ENCODE measurements at places on chromosomes 4 and X. TPM values are rescaled to one million over a fixed set of nuclear protein-coding genes. Genes with fewer than 3 reads are reported as not detected.
A peak's percentile ranks its signal among the peaks of the same experiment; 100 is the strongest.

DOCK11 gene
- total RNA-seq = 5.2 TPM

STBD1 gene
- 25.3 TPM for total RNA-seq

NMU gene
- total RNA-seq = 0.47 TPM

NXF2 gene
- not detected for total RNA-seq

GRCh38 chrX:39159921-39160507 lies 358.8 kb downstream of the MID1IP1 start:
- no peaks in the 10 kb centered on the region for H3K36me3 ChIP-seq
- H3K4me1 ChIP-seq = no peaks in the 10 kb centered on the region
- H3K27ac ChIP-seq = no peak overlapping the region
- no peaks in the 10 kb centered on the region for H3K27me3 ChIP-seq
- DNase-seq = no peak

DNA sequence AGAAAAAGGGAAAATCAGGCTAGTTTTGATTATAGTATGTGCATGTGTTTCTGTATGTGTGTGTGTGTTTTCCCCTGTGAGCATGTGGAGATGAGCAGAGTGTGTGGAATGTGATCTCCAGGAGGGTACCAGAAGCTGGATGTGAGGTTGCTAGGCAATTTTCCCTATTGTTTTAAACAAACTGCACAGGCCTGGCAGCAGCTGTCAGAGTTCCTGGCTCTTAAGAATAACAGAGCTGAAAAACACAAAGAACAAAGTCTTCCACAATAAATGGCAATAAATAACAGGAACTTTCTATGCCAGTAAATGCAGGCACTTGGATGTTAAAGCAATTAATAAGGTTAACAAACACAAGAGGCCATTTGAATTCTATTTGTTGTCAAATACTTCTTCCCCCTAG lies 344.6 kb upstream of the CTSO start:
- H3K27me3 ChIP-seq = no peaks in the 10 kb centered on the region
- peaks cover 25% of the 10 kb centered on the region for H3K4me1 ChIP-seq
- peak overlapping the region; percentile 11 for H3K27ac ChIP-seq
- H3K36me3 ChIP-seq = no peaks in the 10 kb centered on the region
- no peak for DNase-seq
- no peak overlapping the region for H3K4me3 ChIP-seq

GRCh38 chr4:186771624-186772023 lies 48.0 kb upstream of the FAT1 start:
- H3K27me3 ChIP-seq = no peaks in the 10 kb centered on the region
- H3K27ac ChIP-seq = no peak overlapping the region
- DNase-seq = no peak
- H3K4me3 ChIP-seq = no peak overlapping the region

DNA sequence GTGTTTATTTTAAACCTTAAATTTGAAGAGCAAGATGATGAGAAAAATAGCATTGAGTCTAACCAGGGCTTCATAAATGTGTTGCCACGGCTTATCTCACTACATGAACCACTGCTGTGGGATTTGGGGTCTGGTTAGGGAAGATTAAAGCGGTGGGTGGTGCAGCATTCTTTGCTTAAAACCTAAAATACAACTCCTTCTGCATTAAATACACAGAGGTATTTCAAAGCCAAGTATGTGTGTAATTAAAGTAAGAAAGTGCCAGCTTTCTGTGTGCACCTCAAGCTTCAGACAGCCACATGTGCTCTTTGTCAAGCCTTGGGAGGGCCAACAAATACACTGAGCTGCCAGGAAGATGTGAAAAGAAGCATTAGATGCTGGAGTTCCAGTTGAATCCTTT lies 128.0 kb downstream of the CPE start:
- no peak overlapping the region for H3K27ac ChIP-seq
- H3K36me3 ChIP-seq = no peaks in the 10 kb centered on the region
- no peak overlapping the region for H3K4me3 ChIP-seq
- no peaks in the 10 kb centered on the region for H3K27me3 ChIP-seq
- DNase-seq = no peak
- H3K4me1 ChIP-seq = no peaks in the 10 kb centered on the region

- peak overlapping the region; percentile 59 for H3K4me3 ChIP-seq
- peak overlapping the region; percentile 94 for H3K27ac ChIP-seq
- peaks cover 6% of the 10 kb centered on the region for H3K36me3 ChIP-seq
Measured at GRCh38 chr4:23888421-23889319, 1.2 kb downstream of the PPARGC1A start.

DNA sequence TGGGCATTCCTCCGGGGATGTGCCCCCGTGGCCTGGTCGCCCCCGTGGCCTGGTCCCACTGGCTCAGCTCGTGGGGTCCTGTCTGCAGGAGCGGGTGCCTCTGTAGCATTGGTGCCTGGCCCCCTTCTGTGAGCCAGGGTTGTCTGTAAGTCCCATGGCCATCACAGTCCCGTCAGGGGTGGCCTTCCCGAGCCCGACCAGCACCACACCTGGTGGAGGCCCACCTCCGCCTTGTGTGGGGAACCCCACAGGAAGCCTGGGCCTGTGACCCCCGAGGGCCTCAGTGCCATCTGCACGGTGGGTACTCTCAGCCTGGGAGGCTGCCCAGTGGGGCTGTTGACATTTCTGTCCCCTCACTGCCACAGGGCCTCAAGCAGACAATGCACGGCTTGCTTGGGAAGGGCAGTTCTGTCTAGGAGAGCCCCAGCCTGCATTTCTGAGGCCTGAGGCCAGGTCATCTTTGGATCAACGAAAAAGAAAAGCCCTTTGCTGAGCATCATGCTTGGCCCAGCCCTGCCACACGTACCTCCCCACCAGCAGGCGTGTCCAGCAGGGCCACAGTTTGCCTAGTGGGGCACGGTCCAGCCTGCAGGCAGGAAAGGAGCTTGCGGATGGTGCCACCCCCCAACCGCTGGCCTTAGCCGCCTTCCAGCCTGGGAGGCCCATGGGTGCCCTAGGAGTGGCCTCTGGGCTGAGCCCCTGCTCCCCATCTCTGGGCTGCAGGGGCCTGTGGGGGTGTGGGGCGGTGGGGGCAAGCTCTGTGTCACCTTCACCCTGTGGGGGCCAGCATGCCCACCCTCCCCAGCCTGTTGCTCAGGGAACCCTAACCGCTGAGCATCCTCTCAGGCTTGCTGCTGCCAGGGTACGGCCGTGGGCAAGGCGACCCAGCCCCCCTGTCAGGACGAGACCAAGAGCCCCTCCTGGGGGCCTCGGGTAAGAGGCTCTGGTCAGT lies 23.2 kb downstream of the NKX1-1 start:
- no peak overlapping the region for H3K27ac ChIP-seq
- H3K27me3 ChIP-seq = no peaks in the 10 kb centered on the region
- no peak overlapping the region for H3K4me3 ChIP-seq
- peaks cover 20% of the 10 kb centered on the region for H3K36me3 ChIP-seq
- no peaks in the 10 kb centered on the region for H3K4me1 ChIP-seq
- no peak for DNase-seq

GRCh38 chr4:100489305-100489704 lies 28.5 kb downstream of the EMCN start:
- no peaks in the 10 kb centered on the region for H3K27me3 ChIP-seq
- H3K27ac ChIP-seq = no peak overlapping the region
- H3K36me3 ChIP-seq = no peaks in the 10 kb centered on the region
- no peaks in the 10 kb centered on the region for H3K4me1 ChIP-seq
- no peak for DNase-seq

DNA sequence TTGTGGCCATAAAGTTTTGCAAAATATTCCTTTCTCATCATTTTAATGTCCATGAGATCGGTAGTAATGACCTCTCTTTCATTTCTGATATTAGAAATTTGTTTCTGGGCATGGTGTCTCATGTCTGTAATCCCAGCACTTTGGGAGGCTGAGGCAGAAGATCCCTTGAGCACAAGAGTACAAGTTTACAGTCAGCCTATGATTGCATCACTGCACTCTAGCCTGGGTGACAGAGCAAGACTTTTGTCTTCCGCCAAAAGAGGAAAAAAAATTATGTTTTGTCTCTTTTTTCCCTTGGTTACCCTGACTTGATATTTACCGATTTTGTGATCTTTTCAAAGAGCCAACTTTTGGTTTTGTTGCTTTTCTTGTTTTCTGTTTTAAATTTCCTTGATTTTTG lies 10.8 kb upstream of the NKAP start:
- H3K27ac ChIP-seq = no peak overlapping the region
- H3K36me3 ChIP-seq = no peaks in the 10 kb centered on the region
- no peaks in the 10 kb centered on the region for H3K27me3 ChIP-seq
- DNase-seq = no peak

- no peaks in the 10 kb centered on the region for H3K36me3 ChIP-seq
- DNase-seq = no peak
- H3K27ac ChIP-seq = no peak overlapping the region
Measured at GRCh38 chrX:49868739-49869138, 10.5 kb upstream of the USP27X start.
